ENCODE measurements at places on chromosomes 3 and 15.

- DNase-seq = no peak
Observed at GRCh38 chr15:41923401-41923997, 29.6 kb upstream of the SPTBN5 start.

DNA sequence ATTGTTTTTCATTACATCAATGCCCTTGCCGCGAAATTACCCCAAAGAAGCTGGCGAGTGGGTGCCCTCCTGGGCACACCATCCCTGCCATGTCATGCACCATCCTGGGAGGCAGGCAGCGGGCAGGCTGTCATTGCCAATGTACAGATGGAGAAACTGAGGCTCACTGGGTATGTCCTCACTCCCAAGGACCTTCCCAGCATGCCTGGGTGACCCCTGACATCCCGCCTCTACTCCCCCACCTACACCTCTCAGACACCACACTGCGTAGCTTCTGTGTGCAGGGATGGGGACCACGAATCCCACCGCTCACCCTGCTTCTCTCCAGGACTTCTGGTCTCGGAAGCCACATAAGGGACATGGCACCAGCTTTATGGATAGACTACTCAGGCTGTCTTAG, 41.0 kb upstream of the SLC41A3 start:
- DNase-seq = no peak

DNA sequence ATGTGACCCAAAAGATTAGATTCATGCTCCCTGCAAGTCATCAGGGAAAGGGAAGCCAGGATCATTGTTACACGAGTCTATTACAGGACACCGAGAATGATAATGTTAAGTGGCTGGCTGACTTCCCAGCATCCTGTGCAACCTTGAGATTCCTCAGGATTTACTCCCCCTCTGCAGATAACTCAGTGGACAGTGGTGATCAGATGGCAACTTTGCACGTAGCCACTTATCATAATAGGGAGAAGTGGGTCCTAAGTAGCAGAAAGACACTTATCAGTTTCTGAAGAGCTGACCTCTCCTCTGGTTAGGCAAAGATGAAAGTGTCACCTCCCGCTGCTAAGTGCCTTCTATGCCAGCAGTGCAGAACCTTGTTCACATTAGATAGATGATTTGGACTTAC, 6.7 kb upstream of the TMPRSS7 start:
- no peak for DNase-seq

- DNase-seq = peak; percentile 6
Observed at GRCh38 chr3:49705390-49705960, 14.0 kb downstream of the AMIGO3 start.

- DNase-seq = no peak
Observed at GRCh38 chr3:57118254-57118653, 46.9 kb downstream of the IL17RD start.
